ENCODE measurements at places on chromosomes 7 and 10.

- peaks cover 23% of the 10 kb centered on the region for H3K27me3 ChIP-seq
- H3K27ac ChIP-seq = no peak overlapping the region
- DNase-seq = no peak
- H3K4me3 ChIP-seq = no peak overlapping the region
- 0 out of 2 replicates have a peak, but pooled peaks cover 3% of the 10 kb centered on the region for H3K36me3 ChIP-seq
- H3K4me1 ChIP-seq = no peaks in the 10 kb centered on the region
Observed at GRCh38 chr10:3022027-3022426, 45.3 kb upstream of the PFKP start.

GRCh38 chr10:10699427-10699826 is 318.2 kb upstream of the CELF2 start:
- H3K36me3 ChIP-seq = peaks cover 9% of the 10 kb centered on the region
- no peak for DNase-seq
- H3K4me3 ChIP-seq = no peak overlapping the region
- peaks cover 12% of the 10 kb centered on the region for H3K27me3 ChIP-seq
- H3K4me1 ChIP-seq = peaks cover 42% of the 10 kb centered on the region

DNA sequence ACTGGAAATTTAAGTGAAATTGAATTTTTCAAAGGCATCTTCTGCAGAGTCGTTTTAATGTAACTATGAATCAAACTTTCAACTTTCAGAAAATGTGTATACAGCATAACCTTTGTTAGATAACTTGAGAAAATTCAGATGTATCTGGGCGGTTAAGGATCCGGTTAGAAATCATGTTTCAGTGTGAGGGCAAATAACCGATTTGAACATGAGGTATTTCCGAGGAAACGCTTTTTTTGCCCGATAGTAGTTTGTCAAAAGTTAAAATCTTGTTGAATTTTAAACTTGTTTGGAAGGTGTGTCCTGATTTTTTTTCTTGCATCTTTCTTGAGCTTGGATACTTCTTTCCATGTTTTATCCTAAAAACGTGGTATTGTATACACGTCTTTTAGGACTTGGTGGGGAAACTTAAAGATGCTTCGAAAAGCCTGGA is 1.3 kb upstream of the BMI1 start:
- H3K27me3 ChIP-seq = peaks cover 88% of the 10 kb centered on the region
- no peaks in the 10 kb centered on the region for H3K36me3 ChIP-seq
- H3K4me1 ChIP-seq = peaks cover 64% of the 10 kb centered on the region
- DNase-seq = no peak
- H3K27ac ChIP-seq = no peak overlapping the region

GRCh38 chr7:77879272-77879671 is 80.7 kb downstream of the PHTF2 start:
- DNase-seq = no peak
- no peaks in the 10 kb centered on the region for H3K27me3 ChIP-seq

GRCh38 chr7:14850039-14850438 is 52.5 kb downstream of the DGKB start:
- peaks cover 17% of the 10 kb centered on the region for H3K4me1 ChIP-seq
- peaks cover 14% of the 10 kb centered on the region for H3K36me3 ChIP-seq
- no peak overlapping the region for H3K4me3 ChIP-seq
- no peaks in the 10 kb centered on the region for H3K27me3 ChIP-seq
- H3K27ac ChIP-seq = no peak overlapping the region

DNA sequence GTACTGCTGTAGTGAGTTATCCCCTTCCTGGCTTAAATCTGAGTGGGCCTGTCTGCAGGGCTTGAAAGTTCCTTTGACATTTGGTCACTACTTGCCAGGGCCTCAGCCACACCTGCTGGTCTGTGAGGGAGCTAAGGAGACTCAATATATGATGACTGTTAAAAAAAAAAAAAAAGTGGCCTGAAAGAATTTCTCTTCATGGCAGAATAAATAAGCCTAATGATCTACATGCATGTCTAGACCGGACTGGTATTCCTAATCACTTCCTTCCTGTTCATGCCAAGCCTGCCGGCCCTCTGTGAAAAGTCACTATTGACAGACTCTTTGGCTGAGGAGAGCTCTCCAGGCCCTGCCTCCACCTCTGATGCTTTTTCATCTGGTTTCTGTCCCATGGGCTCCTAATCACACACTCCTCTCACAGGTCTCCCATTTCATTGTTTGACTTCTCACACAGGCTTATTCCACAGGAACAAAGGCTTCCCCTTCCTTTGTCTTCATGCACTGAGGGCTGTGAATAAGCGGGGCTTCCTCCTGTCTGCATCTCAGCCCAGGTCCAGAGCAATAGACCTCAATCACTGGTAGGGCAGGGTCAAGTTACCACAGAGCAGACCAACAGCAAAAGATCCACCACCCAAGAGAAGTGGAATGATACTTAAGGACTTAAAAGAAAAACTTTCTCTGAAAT is 99.1 kb upstream of the SEC61G start:
- H3K27ac ChIP-seq = no peak overlapping the region
- H3K4me1 ChIP-seq = peaks cover 10% of the 10 kb centered on the region
- no peak for DNase-seq
- no peak overlapping the region for H3K4me3 ChIP-seq
- peaks cover 14% of the 10 kb centered on the region for H3K36me3 ChIP-seq

- no peak overlapping the region for H3K27ac ChIP-seq
- DNase-seq = no peak
- peaks cover 2% of the 10 kb centered on the region for H3K27me3 ChIP-seq
Observed at GRCh38 chr7:153616711-153617325, 435.4 kb upstream of the DPP6 start.

GRCh38 chr10:117322260-117322659 is 53.0 kb downstream of the PDZD8 start:
- H3K4me1 ChIP-seq = peaks cover 48% of the 10 kb centered on the region
- H3K27ac ChIP-seq = peak overlapping the region; percentile 59
- H3K4me3 ChIP-seq = no peak overlapping the region
- H3K36me3 ChIP-seq = peaks cover 16% of the 10 kb centered on the region
- DNase-seq = no peak

- no peak overlapping the region for H3K27ac ChIP-seq
- H3K4me1 ChIP-seq = 0 out of 2 replicates have a peak, but pooled peaks cover 2% of the 10 kb centered on the region
- H3K27me3 ChIP-seq = no peaks in the 10 kb centered on the region
- no peak for DNase-seq
- no peaks in the 10 kb centered on the region for H3K36me3 ChIP-seq
Observed at GRCh38 chr10:112698133-112698817, 251.3 kb downstream of the VTI1A start.

- H3K36me3 ChIP-seq = no peaks in the 10 kb centered on the region
- H3K4me1 ChIP-seq = peaks cover 9% of the 10 kb centered on the region
- no peak overlapping the region for H3K4me3 ChIP-seq
Observed at GRCh38 chr7:106542550-106543220, 118.3 kb downstream of the CCDC71L start.
